Mesenchymal stem cell (in vitro differentiated cells and primary cell): ENCODE measurements at places on chromosomes 2 and 18.

DNA sequence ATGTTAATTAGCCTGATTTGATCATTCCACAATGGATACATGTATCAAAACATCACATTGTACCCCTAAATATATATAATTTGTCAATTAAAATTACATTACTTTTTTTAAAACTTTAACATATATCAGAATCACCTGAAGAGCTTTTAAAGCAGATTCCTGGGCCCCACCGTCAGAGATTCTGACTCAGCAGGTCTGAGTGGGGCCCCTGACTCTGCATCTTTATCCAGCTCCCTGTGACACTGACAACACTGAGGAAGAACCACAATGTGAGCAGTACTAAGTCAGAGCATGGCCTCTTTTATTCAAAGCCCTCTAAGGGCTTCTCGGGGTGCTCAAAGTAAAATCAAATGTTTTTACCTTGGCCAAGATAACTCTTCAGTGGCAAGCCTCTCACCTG is 9.7 kb downstream of the KIDINS220 start:
- H3K36me3 ChIP-seq: peaks cover 7% of the 10 kb centered on the region
- no peak overlapping the region for H3K4me3 ChIP-seq
- no peak overlapping the region for H3K27ac ChIP-seq

GRCh38 chr2:48295421-48295820 is 234.5 kb upstream of the STON1 start:
- no peaks in the 10 kb centered on the region for H3K27me3 ChIP-seq
- H3K4me3 ChIP-seq: no peak overlapping the region
- peaks cover 2% of the 10 kb centered on the region for H3K4me1 ChIP-seq
- no peaks in the 10 kb centered on the region for H3K36me3 ChIP-seq
- no peak overlapping the region for H3K27ac ChIP-seq

DNA sequence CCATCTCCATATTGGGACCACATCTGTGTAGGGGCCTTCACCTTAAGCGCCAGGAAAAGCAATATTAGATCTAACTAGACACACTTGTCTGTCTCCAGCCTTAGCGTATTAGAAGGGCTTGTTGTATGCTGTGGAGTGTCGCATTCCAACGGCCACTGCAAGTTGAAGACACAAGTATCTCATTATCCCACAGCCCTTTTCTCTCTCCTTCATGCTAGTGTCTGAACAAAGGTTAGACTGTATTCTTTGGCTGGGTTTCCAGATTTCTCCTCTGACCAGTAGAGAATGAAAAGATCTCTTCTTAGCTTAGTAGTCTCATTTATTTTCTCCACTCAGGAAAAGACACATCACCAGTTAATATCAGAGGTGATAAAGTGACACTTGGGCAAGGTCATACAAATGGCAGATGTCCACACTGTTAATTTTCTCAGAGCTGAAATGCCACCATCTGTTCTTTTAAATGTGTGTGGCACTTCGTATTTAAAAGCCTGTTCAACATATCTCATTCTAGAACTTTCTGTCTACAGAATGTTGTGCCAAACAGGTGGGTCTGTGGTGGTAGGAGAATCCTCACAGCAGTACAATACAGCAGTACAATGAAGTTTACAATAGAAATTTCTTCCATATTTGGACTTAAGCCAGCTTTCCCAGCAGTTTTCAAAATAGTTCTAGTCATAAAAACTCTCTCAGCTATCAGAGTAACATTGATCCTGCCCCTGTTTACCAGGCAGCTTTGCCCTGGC is 94.0 kb upstream of the ITGA6 start:
- H3K27me3 ChIP-seq: peaks cover 14% of the 10 kb centered on the region
- DNase-seq: no peak
- no peaks in the 10 kb centered on the region for H3K36me3 ChIP-seq
- no peaks in the 10 kb centered on the region for H3K4me1 ChIP-seq
- H3K4me3 ChIP-seq: no peak overlapping the region
- H3K27ac ChIP-seq: no peak overlapping the region

GRCh38 chr2:8141780-8142179 is 540.1 kb upstream of the ID2 start:
- H3K27ac ChIP-seq: no peak overlapping the region
- no peaks in the 10 kb centered on the region for H3K27me3 ChIP-seq
- H3K4me1 ChIP-seq: peaks cover 2% of the 10 kb centered on the region
- no peak for DNase-seq
- H3K4me3 ChIP-seq: no peak overlapping the region
- H3K36me3 ChIP-seq: no peaks in the 10 kb centered on the region

- H3K4me3 ChIP-seq: no peak overlapping the region
- peaks cover 40% of the 10 kb centered on the region for H3K36me3 ChIP-seq
- DNase-seq: no peak
- no peak overlapping the region for H3K27ac ChIP-seq
Observed at GRCh38 chr18:79942786-79943607, 8.5 kb downstream of the SLC66A2 start.

DNA sequence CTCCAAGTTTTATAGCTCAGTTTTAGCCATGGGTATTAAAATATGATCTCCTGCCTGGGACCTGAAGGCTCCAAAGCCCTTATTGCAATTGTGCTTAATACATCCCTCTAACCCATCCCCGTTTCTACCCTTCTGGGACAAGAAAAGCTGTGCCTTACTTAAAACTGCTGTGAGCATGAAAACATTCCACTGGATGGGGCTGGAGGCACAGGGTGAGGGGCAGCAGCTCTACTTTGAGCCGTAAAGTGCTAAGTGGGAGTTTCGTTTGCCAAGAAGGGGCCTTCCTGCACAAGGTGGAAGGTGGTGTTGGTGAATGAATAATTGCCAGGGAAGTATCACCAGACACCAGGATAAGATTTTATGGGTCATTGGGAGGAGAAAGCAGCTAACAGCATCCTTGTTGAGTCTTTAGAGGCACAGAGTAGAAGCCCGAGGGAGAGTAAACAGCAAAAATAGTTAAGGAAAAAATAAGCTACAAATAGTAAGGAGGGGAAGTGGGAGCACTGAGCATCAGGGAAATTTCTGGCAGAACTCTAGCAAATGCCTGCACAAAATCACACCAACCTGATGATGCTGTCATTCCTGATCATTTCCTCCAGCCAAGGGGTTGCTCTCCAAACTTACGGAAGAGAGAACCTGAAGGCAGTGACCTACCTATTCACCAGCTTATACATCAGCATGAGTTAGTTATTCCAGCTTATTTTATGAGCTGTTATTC is 218.4 kb downstream of the MREG start:
- H3K4me3 ChIP-seq: no peak overlapping the region
- H3K4me1 ChIP-seq: peaks cover 13% of the 10 kb centered on the region
- DNase-seq: peak; percentile 57
- H3K27ac ChIP-seq: peak overlapping the region; percentile 81

DNA sequence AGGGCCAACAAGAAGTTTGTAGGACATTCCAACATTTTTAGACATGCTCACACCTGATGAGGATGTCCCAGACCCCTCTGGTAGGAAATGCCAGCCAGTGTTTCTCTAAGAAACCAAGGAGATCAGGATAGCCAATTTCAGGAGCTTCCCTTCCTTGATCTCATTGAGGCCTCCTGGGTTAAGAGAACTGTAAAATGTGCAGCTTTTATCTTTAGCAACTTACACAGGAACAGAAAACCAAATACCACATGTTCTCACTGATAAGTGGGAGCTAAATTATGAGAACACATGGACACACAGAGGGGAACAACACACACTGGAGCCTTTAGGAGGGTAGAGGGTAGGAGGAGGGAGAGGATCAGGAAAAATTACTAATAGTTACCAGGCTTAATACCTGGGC is 99.6 kb upstream of the MAP2 start:
- H3K27ac ChIP-seq: no peak overlapping the region
- no peak for DNase-seq
- H3K27me3 ChIP-seq: no peaks in the 10 kb centered on the region
- H3K36me3 ChIP-seq: no peaks in the 10 kb centered on the region
- no peaks in the 10 kb centered on the region for H3K4me1 ChIP-seq
- no peak overlapping the region for H3K4me3 ChIP-seq

DNA sequence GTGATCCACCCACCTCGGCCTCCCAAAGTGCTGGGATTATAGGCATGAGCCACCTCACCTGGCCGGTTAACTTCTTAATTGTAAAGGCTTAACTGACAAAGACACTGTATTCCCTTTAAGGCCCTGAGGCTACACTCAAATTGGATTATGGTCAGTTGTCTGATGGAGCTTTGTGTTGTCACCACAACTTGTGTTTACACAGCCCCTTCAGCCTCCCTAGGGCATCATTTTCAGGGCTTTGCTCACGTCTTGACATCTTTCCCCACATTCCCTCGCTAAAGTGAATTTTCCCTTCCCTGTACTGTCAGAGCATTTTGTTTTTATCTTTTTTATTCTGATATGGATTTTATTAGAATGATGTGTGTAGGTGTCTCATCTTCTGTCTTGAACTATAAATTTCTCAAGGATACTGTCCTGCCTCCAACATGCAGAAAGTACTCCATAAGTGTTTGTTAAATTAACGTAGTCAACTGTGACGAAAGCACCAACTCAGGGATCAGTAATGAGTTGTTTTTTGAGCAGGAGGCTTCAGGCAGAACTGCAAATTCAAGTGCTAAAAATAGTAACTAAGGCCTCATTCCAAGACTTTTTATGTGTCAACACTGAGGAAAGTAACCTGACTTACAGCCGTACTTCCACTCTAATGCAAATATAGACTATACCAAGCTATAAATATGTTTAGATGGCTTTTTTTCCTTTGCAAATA is 77.1 kb upstream of the NARS1 start:
- peak; percentile 82 for DNase-seq
- peaks cover 5% of the 10 kb centered on the region for H3K4me1 ChIP-seq
- H3K4me3 ChIP-seq: no peak overlapping the region
- no peaks in the 10 kb centered on the region for H3K27me3 ChIP-seq

DNA sequence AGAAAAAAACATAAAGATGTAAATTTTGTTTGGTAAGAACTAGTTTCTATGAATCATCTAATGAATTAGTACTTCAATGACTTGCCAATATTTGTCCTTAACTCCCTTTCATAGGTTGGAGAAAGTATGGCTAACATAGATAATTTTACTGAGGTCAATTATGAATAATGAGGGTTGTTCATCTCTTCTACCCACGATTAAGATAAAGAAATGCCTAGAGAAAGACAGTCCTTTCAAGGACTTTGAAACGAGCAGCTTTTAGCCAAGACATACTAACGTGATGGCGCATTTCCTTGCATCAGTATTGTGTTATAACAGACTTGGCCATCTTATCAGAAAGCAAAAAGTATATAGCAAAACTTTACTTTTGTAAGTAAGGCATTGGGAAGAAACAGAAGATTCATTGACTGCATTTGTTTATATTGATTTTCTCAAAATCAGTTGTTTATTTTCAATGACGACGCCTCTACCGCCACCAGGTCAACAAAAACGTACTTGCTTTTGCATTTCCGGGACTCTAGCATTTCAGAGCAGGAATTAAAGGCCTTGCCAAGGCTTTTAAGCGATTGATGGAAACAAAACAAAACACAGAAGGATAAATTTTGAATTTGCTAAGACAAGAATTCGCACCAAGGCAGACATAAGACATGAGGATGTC is 961 bp downstream of the RBM43 start:
- H3K27me3 ChIP-seq: no peaks in the 10 kb centered on the region
- no peak for DNase-seq
- peaks cover 22% of the 10 kb centered on the region for H3K4me1 ChIP-seq
- peak overlapping the region; percentile 47 for H3K27ac ChIP-seq
- H3K36me3 ChIP-seq: no peaks in the 10 kb centered on the region

GRCh38 chr2:174833737-174834136 is 69.5 kb upstream of the CHRNA1 start:
- DNase-seq: no peak
- H3K4me1 ChIP-seq: peaks cover 2% of the 10 kb centered on the region
- H3K27ac ChIP-seq: no peak overlapping the region
- no peaks in the 10 kb centered on the region for H3K27me3 ChIP-seq
- H3K4me3 ChIP-seq: no peak overlapping the region

- no peaks in the 10 kb centered on the region for H3K27me3 ChIP-seq
- no peak overlapping the region for H3K27ac ChIP-seq
- no peak overlapping the region for H3K4me3 ChIP-seq
- DNase-seq: peak; percentile 7
Observed at GRCh38 chr2:162934191-162934590, 95.6 kb upstream of the KCNH7 start.

GRCh38 chr2:238818561-238818960 is 29.3 kb upstream of the TWIST2 start:
- H3K4me3 ChIP-seq: no peak overlapping the region
- DNase-seq: no peak
- no peaks in the 10 kb centered on the region for H3K36me3 ChIP-seq
- no peaks in the 10 kb centered on the region for H3K4me1 ChIP-seq
- H3K27ac ChIP-seq: no peak overlapping the region

- H3K4me1 ChIP-seq: peaks cover 8% of the 10 kb centered on the region
- H3K27me3 ChIP-seq: no peaks in the 10 kb centered on the region
- H3K4me3 ChIP-seq: no peak overlapping the region
- no peaks in the 10 kb centered on the region for H3K36me3 ChIP-seq
- H3K27ac ChIP-seq: no peak overlapping the region
Observed at GRCh38 chr2:100068395-100068794, 74.0 kb downstream of the AFF3 start.

DNA sequence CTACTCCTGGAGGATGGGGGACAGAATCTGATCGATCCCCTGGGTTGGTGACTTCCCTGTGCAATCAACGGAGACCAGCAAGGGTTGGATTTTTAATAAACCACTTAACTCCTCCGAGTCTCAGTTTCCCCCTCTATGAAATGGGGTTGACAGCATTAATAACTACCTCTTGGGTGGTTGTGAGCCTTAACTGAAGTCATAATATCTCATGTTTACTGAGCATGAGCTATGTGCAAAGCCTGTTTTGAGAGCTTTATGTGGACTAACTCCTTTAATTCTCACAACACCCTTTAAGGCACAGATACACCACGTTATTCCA is 844 bp downstream of the PROC start:
- peaks cover 61% of the 10 kb centered on the region for H3K27me3 ChIP-seq
- no peak overlapping the region for H3K4me3 ChIP-seq
- H3K27ac ChIP-seq: no peak overlapping the region
- H3K36me3 ChIP-seq: no peaks in the 10 kb centered on the region
- DNase-seq: no peak
- peaks cover 55% of the 10 kb centered on the region for H3K4me1 ChIP-seq

DNA sequence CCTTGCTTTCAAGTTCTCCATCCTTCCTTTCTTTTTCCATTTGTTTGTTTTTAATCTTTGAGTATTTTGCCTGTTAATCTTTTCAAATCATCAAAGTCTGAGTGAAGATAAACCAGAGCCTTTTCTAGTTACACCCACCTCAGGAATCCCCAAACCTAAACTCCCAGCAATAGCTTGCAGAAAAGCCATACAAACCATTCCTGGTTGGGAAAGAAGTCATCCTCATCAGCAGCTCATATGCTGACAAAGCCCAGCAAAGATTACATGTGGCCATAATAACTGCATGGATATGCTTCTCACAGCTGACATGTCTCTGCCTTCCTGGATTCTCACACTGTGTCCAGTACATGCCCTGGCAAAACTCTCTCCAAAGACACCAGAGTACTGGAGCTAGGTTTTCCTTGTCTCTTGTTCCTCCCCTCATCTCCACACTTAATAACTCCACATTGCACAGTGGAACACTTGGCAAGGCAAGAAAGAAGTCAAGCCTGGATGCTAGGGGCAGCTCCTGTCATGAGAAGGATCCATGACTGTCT is 126.4 kb upstream of the TLK1 start:
- H3K27ac ChIP-seq: no peak overlapping the region
- H3K4me1 ChIP-seq: no peaks in the 10 kb centered on the region
- H3K4me3 ChIP-seq: no peak overlapping the region
